ENCODE measurements at places on chromosomes 7 and 10. TPM values are rescaled to one million over a fixed set of nuclear protein-coding genes. Genes with fewer than 3 reads are reported as not detected.

The CWF19L1 gene
- total RNA-seq = 27.0 TPM

The VWA2 gene
- 2.4 TPM for total RNA-seq

The ITIH5 gene
- total RNA-seq = 28.0 TPM

The TUBAL3 gene
- total RNA-seq = 2.5 TPM

The LBX1 gene
- total RNA-seq = not detected

The TRPV6 gene
- total RNA-seq = 2.2 TPM

The LRRC18 gene
- 7.8 TPM for total RNA-seq

The SPDYE8 gene
- 8.6 TPM for total RNA-seq

All from testis (tissue), 5 donors.